ENCODE measurements at places on chromosomes 12 and 14.

DNA sequence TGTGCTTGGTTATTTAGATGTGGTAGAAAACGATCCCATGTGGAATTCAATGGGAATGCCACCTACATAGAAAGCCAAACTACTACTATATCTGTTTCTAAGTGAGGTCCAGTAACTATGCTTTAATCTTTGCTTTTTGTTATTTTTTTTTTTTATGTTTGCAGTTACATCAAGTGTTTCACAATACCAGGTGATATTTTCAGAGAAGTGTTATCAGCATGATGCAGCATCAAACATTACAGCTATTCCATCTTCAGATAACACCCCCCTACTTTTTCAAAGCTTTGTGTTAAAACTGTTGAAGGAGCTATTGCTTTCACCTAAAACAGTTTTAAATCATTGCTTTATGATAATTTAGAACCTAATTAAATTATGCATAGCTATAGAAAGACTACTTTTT is 163.8 kb upstream of the SLC16A7 start:
- no peak for DNase-seq

DNA sequence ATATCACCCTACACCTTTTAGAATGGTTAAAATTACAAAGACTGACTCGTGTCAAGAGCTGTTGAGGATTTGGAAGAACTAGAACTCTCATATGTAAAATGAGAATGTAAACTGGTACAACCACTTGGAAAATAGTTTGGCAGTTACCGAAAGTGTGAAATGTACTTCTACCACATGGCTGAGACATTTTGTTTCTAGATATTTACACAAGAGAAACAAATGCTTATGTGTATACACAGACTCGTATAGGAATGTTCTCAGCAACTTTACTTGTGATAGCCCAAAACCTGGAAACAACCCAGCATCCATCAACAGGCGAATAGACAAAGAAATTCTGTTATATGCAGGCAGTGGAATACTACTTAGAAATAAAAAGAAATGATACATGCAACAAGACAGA is 103.0 kb downstream of the BRMS1L start:
- no peak for DNase-seq

GRCh38 chr14:91352053-91352452 is 65.6 kb downstream of the CCDC88C start:
- DNase-seq, result no peak

- DNase-seq, result no peak
Measured at GRCh38 chr12:122975790-122976647, 975 bp downstream of the OGFOD2 start.

DNA sequence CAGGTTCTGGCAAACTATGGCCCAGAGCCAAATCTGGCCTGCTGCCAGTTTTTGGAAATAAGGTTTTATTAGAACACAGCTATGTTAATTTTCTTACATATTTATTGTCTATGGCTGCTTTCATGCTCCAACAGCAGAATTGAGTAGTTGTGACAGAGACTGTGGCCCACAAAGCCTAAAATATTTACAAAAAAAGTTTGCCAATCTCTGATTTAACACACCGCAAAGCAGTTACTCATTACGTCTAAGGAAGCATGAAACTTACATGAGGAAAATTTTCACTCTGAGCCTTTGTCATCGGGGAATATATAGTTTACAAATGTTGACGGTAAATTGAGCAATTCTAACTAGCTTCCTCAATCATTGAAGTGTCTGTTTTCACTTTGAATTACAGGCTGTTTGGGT is 96.5 kb downstream of the UNC79 start:
- DNase-seq, result no peak

DNA sequence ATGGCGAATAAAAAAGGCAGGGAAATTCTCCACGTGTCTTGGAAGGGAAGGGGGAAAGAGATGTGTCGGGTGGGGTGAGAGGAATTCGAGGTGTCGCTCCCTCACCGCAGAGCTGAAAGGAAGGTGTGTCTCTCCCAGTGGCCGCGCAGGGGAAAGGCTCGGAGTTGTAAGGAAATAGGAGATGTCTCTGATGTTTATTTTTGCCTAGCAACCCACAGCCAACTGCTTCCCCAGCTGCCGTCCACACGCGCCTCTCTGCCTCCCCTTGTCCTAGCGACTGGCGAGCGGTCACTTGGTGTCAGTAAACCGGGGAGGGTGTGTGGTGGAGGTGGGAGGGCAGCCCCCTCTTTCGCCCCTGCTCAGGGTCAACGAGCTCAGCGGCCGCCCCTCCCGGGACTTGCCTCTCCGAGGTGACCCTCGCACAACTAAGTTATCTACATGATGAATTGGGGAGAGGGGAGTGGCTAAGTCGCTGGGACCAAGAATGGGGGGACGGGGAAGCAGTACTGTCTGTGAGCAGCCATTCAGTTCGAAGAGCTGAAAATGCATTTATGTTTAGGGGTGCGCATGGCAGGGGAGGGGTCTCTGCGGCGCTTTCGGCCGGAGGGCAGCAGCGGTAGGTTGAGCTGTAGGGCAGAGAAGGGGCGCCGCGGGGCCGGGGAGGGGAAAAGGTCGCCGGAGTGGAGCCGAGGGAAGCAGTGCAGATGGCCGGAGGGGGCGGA is 585 bp upstream of the DYRK2 start:
- no peak for DNase-seq

GRCh38 chr12:66531766-66532165 is 147.1 kb downstream of the GRIP1 start:
- peak; percentile 62 for DNase-seq

DNA sequence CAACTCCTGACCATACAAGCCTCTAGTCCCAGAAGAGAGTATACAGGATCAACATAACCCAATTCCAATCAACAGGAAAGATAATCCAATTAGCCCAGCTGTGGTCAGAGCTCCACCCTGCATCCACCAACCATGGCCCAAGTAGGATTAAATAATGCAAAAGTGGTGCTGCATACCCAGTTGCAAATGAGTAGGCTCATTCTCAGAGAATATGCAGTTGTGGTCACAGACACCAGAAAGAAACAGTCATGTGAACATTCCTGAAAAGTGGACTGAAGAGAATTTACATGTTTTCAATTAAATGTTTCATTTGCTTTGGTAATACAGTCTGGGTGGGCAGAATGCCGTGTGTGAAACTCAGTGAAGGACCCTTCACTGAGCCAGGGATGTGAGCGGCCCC is 167.2 kb upstream of the BMP4 start:
- no peak for DNase-seq

DNA sequence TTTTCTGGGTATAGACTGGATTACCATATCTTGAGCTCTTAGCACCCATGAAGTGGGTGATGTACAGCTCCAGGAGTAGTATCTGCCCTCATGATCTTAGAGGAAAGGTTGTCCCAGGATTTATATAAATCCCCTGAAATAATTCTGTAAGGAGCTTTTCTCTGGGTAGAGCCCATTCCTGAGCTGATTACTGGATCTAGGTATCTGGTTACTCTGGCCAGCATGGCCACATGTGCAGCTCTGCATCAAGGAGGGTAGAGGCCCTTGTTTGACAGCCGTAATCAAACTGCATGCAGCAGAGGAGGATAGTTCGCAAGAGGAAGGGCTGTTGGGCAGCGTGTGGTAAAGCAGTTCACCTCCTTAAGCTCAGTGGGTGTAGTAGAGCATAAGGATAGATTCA is 8.5 kb downstream of the COX14 start:
- DNase-seq, result no peak

DNA sequence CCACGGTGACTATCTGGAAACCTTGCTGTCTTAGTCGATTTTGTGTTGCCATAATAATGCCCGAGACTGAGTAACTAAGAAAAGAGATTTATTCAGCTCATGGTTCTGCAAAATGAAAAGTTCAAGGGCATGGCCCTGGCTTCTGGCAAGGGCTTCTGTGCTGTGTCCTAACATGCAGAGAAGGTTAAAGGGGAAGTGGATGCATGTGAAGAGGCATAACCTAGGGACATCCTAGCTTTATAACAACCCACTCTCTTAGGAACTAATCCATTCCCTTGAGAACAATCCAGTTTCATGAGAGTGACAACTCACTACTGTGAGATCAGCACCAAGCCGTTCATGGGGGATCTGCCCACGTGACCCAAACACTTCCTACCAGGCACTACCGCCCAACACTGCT is 11.5 kb downstream of the FLVCR2 start:
- DNase-seq, result no peak

- no peak for DNase-seq
Measured at GRCh38 chr12:120363274-120363855, 5.6 kb downstream of the MSI1 start.

DNA sequence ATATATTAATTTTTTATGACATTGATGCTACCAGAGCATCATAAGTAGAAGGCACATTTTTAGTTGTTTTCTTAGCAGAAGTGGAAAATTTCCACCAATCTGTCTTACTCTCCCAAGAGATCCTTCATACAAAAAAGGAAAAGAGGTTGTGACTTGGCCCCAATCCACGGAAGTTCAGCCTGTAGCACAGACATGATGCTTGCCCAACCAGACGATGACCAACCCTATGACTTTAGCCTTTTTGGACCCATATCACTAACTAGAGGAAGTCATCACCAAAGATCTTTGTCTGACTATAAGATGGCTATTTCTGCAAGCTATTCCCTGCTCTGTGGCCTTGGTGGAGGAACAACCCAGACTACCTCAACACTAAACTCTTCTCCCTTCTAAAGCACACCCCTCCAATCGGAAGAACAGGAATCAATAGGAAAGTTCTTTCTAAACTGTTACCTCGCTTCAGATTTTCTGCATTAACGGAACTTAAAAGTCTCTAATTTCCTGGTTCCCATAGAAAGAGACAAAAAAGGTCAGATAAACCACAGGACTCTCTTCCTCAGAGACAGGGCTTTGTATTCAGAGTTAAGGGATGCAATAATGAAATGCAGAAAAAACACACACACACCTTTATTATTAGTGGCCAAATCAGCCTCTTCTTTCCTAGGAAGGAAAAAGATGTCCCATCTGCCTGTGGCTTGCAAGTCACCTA is 4.1 kb upstream of the RHOJ start:
- DNase-seq, result no peak

- no peak for DNase-seq
Measured at GRCh38 chr12:27123642-27124041, 41.3 kb upstream of the C12orf71 start.

DNA sequence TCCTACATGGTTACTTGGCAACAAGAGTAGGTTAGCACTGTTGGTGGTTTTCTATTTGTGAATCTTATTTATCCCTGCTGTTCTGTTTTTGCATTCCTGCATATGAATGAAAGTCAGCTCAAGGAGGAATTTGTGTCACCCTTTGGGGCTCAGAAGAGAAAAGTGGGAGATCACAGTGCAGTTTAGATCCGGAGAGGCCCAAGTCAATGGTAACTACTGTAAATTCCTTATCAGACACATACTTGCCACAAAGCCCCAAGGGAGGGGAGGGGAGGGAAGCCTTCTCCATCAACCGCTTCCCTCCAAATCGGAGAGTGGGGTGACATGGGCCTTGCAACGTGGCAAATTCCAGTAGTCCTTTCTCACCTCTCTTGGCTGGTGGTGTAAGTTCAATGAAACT is 15.0 kb downstream of the GSG1 start:
- no peak for DNase-seq

GRCh38 chr14:57139173-57139572 is 129.5 kb downstream of the EXOC5 start:
- DNase-seq, result no peak

- DNase-seq, result no peak
Measured at GRCh38 chr12:105120551-105120950, 13.0 kb downstream of the WASHC4 start.

DNA sequence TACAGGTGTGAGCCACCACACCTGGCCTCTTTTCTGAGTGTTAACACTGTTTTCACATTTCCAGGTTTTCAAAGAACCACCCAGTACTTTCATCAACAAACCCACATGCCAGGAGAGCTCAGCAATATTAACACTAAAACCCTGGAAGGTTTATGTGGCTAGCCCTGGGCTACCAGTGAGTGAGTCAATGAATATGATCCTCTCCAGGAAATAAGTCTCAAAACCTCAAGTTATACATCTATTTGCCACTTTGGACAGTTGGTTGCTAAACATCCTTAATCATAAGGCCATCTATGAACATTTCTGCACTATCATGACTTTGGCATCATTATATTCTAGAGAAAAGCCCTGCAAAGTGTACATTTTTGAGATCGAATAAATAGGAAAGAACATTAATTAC is 6.3 kb upstream of the CDKL1 start:
- no peak for DNase-seq

DNA sequence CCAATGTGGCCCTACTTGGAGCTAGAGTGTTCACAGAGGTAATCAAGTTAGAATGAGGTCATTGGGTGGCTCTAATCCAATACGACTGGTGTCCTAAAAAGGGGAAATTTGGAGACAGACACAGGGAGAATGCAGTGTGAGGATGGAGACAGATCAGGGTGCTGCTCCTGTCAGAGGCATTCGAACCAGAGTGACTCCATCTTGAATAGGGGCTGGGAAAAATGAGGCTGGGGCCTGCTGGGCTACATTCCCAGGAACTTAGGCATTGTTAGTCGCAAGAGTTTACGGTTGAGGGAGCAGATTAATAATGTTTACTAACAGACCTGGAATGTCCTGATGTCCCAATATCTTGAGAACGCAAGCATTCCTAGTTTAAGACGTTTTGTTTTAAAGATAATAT is 20.2 kb downstream of the TNFAIP2 start:
- no peak for DNase-seq

DNA sequence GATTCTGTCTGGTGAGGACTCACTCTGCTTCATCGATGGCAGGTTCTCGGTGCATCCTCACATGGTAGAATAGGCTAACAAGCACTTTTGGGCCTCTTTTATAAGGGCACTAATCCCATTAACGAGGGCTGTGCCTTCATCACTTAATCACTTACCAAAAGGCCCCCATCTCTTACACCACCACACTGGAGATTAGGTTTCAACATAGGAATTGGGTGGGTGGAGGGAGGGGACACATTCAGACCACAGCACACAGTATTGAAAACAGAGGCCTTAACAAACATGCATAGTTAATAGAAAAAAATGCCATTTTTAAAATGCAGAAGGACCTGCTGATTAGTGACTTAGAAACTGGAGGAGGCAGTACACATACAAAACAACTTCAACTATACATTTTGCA is 61.6 kb downstream of the SPPL3 start:
- no peak for DNase-seq

- DNase-seq, result no peak
Measured at GRCh38 chr14:56886471-56887062, 76.3 kb upstream of the OTX2 start.

- no peak for DNase-seq
Measured at GRCh38 chr12:125503128-125503527, 437.9 kb downstream of the AACS start.

GRCh38 chr14:104698688-104699425 is 9.4 kb downstream of the INF2 start:
- no peak for DNase-seq

DNA sequence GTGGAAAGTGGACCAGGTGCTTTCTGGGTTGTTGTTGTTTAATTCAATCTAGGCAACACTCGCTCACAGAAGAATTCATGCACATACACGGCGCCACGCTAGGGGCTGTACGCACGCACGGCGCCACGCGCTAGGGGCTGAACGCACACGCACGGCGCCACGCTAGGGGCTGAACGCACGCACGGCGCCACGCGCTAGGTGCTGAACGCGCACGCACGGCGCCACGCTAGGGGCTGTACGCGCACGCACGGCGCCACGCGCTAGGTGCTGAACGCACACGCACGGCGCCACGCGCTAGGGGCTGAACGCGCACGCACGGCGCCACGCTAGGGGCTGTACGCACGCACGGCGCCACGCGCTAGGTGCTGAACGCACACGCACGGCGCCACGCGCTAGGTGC is 54.3 kb downstream of the NINJ2 start:
- DNase-seq, result no peak

GRCh38 chr12:4947253-4947652 is 37.5 kb downstream of the KCNA1 start:
- DNase-seq, result no peak

GRCh38 chr12:24591079-24591626 is 357.7 kb downstream of the BCAT1 start:
- DNase-seq, result no peak
